ENCODE measurements at places on chromosomes 12 and 14. TPM values are rescaled to one million over a fixed set of nuclear protein-coding genes. Genes with fewer than 3 reads are reported as not detected.

GRCh38 chr12:111084158-111084557 is 163.8 kb upstream of the MYL2 start:
- no peaks in the 10 kb centered on the region for H3K36me3 ChIP-seq
- DNase-seq = no peak
- no peak overlapping the region for H3K27ac ChIP-seq
- H3K4me3 ChIP-seq = no peak overlapping the region

DNA sequence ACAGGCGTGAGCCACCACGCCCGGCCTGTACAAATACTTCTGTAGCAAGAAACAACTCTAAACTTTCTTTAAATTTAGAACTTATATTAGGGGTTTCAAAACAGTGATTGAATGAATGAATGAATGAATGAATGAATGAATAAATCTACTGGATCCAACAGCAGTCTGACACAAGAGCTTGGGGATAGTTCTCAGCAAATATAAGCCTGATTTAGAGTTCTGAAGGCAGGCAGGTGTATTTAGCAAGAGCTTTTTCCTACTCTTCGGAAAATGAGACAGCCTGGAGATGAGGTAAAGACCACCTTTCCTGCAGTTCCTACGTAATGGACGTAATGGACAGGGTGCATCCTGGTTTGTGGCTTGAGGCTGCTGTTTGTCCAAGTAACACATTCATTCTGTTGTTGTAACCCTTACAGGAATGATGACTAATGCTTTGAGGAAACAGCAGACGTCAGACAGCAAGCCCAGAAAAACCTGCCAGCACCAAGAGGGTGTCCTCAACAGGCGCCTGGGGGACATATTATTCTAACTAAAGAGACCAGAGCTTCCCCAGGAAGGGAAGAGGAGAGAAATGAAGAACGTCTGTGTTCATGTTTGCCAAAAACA is 277.4 kb upstream of the SOX5 start:
- H3K27me3 ChIP-seq = no peaks in the 10 kb centered on the region
- H3K36me3 ChIP-seq = no peaks in the 10 kb centered on the region
- H3K4me1 ChIP-seq = peaks cover 24% of the 10 kb centered on the region
- DNase-seq = no peak
- H3K27ac ChIP-seq = no peak overlapping the region
- no peak overlapping the region for H3K4me3 ChIP-seq

GRCh38 chr14:75267141-75267721 is 11.4 kb upstream of the FOS start:
- DNase-seq = peak; percentile 40
- peaks cover 17% of the 10 kb centered on the region for H3K4me1 ChIP-seq
- H3K36me3 ChIP-seq = no peaks in the 10 kb centered on the region

DPPA3 gene
- 2.8 TPM for total RNA-seq

IKZF4 gene
- total RNA-seq = 12.2 TPM

CLEC12A gene
- total RNA-seq = not detected

GZMB gene
- not detected for total RNA-seq
